ENCODE measurements at places on chromosomes 4 and X. TPM values are rescaled to one million over a fixed set of nuclear protein-coding genes. Genes with fewer than 3 reads are reported as not detected.

NAP1L3 gene
- 8.3 TPM for total RNA-seq

ATP2B3 gene
- 0.20 TPM for total RNA-seq

RASGEF1B gene
- total RNA-seq, result 1.1 TPM

FGF13 gene
- 0.13 TPM for total RNA-seq

MEPE gene
- total RNA-seq, result not detected

GAB3 gene
- total RNA-seq, result 2.7 TPM

GPC3 gene
- total RNA-seq, result 19.5 TPM

SEC24B gene
- total RNA-seq, result 23.8 TPM

FMR1NB gene
- total RNA-seq, result not detected

SATL1 gene
- total RNA-seq, result not detected

RENBP gene
- total RNA-seq, result 7.6 TPM

RBM47 gene
- total RNA-seq, result 0.56 TPM

TCEAL3 gene
- total RNA-seq, result 16.3 TPM

CFAP99 gene
- 0.13 TPM for total RNA-seq

GAGE12H gene
- total RNA-seq, result not detected

SRPX2 gene
- 210 TPM for total RNA-seq

PCDH18 gene
- total RNA-seq, result 119 TPM

NOX1 gene
- not detected for total RNA-seq

USP51 gene
- 2.3 TPM for total RNA-seq

USP17L18 gene
- not detected for total RNA-seq

CXCL3 gene
- 1.5 TPM for total RNA-seq

XPNPEP2 gene
- 1.2 TPM for total RNA-seq

IQCM gene
- not detected for total RNA-seq

SLC2A9 gene
- 3.8 TPM for total RNA-seq

TRIML2 gene
- total RNA-seq, result not detected

TLR6 gene
- 0.50 TPM for total RNA-seq

RS1 gene
- not detected for total RNA-seq

MAP7D2 gene
- 0.07 TPM for total RNA-seq

GALNTL6 gene
- total RNA-seq, result not detected

CT45A5 gene
- total RNA-seq, result not detected

PCDH11X gene
- total RNA-seq, result not detected

UGT2B28 gene
- not detected for total RNA-seq

TMEM131L gene
- 9.4 TPM for total RNA-seq

F8A2 gene
- not detected for total RNA-seq

CCSER1 gene
- total RNA-seq, result 0.20 TPM

EIF2S3 gene
- 189 TPM for total RNA-seq

PDS5A gene
- 59.3 TPM for total RNA-seq

F8A1 gene
- total RNA-seq, result 4.8 TPM

HTT-AS gene
- total RNA-seq, result not detected

CXorf49 gene
- not detected for total RNA-seq

GPRASP3 gene
- total RNA-seq, result 6.6 TPM

CCKAR gene
- total RNA-seq, result not detected

RRH gene
- total RNA-seq, result not detected

CASK gene
- 48.2 TPM for total RNA-seq

REPS2 gene
- total RNA-seq, result 0.72 TPM

SLC49A3 gene
- total RNA-seq, result 3.4 TPM

KCNE5 gene
- total RNA-seq, result 0.52 TPM

IL15 gene
- total RNA-seq, result 7.6 TPM

IL2 gene
- not detected for total RNA-seq

NAP1L2 gene
- total RNA-seq, result 1.3 TPM

SAT1 gene
- total RNA-seq, result 98.4 TPM

SPANXA2 gene
- not detected for total RNA-seq

TLR7 gene
- total RNA-seq, result not detected

UGT2A1 gene
- total RNA-seq, result not detected

TMEM47 gene
- 135 TPM for total RNA-seq

SSX4 gene
- total RNA-seq, result not detected

XAGE1B gene
- total RNA-seq, result not detected

UNC5C gene
- 3.5 TPM for total RNA-seq

TNIP2 gene
- total RNA-seq, result 36.6 TPM

DGAT2L6 gene
- total RNA-seq, result not detected

All from smooth muscle cell of the pulmonary artery (primary cell).